Fibroblast of skin of abdomen (primary cell): ENCODE measurements at places on chromosomes 11 and 22.

GRCh38 chr11:11770921-11771486, 70.8 kb upstream of the USP47 start:
- DNase-seq, result no peak

GRCh38 chr11:63508009-63508408, 2.1 kb downstream of the LGALS12 start:
- DNase-seq, result no peak

DNA sequence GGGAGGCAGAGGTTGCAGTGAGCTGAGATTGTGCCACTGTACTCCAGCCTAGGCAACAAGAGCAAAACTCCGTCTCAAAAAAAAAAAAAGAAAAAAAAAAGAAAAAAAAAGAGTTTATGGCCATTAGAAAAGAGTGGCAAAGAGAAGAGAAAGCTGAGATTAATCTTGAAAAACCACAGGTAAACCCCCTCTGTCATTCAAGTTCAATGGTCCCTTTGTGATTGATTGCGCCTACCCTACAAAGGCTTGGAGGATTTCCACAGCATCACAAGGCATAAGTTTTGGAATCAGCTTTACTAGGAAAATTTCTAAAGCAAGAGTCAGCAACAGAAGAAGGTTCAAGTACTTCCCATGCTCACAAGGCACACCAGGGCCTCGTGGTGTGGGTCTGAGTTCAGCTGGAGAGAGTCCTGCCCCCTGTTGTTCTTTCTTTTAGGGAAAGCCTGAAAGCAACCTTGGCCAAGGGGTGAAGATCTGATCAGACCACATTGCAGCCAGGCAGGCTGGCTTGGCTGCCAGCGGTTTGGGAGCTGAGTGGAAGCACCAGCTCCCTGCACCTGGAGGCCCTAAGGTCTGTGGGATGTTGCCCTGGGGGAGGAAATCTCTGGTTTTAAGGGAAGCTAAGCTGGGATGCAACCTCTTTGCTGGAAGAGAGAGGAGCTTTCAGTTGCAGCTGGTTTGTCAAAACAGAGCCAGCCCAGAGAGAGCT, 41.8 kb downstream of the SLN start:
- DNase-seq, result no peak

- no peak for DNase-seq
Measured at GRCh38 chr22:32574958-32575910, 100.6 kb downstream of the FBXO7 start.

DNA sequence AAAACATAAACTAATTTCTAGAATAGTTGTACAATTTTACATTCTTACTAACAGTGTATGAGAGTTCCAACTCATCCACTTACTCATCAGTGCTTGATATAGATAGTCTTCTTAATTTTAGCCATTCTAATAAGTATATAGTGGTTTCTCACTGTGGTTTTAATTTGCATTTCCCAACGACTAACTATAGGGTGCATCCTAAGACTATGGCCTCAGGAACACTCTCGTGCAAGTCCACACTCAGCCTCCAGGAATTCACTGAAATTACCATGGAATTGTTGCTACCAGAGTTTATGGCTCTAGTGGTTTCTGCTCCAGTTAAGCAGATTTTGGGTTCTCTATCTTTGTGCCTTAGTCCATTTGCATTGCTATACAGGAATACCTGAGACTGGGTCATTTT, 60.1 kb upstream of the GUCY1A2 start:
- peak; percentile 4 for DNase-seq

DNA sequence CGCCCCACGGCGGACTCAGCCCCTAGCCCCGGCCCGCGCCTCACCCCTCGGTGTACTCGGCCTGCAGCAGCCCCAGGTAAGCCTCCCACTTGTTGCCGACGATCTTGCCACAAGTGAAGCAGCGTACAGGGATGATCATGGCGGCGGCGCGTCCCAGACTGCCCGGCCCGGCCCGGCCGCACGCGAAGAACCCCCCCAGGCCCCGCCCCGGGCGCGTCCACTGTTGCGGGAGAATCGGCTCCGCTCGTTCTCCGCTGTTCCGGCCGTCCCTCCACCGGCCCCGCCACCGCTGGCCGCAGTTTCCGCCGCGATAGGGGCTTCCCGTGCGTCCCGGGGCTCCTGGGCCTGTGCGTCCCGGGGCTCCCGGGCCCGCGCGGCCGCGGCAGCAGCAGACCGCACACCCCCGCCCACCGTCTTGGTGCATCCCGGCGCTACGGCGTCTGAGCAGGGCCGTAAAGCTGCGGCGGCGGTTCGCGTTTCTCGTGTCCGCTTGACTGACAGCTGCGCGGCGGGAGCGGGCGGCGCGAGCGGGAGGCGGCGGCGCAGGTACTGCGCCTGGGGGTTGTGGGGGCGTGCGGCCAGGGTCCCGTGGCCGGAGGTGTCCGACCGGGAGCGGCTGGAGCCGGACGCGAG, at the start of the genes POLR2L and TSPAN4:
POLR2L (minus strand) TSS at position 160 of the 633 bp plus-strand sequence; CDS start at position 139, 21 bp downstream.
TSPAN4 (plus strand) TSS at position 483 of the 633 bp plus-strand sequence. CDS start 7,453 bp downstream, outside the sequence.
- peak; percentile 89 for DNase-seq

- peak; percentile 34 for DNase-seq
Measured at GRCh38 chr11:114081641-114082414, 22.3 kb downstream of the ZBTB16 start.

DNA sequence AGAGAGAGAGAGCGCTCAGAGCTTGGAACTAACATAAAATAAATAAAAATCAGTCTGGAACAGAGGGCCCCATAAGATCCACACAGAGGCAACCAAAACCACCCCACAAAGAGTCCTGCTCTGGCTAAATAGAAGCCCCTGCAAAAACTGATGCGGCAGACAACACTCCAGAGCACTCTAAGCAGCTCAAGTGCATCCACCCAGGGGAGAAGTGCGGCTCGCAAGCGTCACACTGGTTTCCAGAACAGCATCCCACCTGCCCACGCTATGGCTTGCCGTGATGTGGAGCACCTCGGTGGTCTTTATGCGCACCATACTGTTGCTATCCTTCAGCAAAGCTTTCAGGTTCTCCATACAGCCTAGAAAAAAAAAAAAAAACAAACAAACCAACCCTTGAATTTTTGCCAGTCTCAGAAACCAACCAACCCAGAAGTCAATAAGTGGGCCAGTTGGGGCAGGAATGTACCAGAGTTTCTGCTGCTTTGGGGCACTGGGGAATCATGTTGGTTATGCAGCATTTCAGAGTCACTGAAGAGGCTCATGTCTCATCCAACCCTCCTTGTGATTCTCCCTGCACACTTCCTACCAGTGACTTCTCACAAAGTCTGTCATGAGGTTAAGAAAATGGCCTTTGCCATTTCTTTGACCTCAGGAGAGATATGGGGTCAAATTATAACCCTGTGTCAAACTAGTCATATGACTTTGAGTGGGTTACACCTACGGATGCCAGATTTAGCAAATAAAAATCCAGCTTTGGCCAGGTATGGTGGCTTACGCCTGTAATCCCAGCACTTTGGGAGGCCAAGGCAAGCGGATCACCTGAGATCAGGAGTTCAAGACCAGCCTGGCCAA, 3.0 kb downstream of the RSPH14 start:
- no peak for DNase-seq

DNA sequence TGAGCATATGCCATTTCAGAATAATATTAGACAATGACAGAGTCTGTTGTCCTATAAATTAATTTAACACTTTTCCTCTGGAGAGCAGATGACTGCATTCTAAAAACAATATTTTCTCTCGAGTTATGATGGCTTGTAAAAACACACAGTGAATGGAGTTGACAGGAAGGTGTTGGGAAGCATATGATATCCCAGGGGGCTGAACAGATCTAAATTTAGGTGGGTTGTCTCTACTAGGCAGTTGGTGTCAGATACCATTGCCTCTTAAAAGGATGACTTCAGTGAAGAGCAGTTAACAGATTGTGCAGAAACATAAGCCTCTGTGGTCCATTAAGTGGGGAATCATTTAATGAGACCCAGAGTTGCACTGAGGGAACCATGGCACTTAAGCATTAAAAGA, 30.7 kb downstream of the SVIP start:
- no peak for DNase-seq

DNA sequence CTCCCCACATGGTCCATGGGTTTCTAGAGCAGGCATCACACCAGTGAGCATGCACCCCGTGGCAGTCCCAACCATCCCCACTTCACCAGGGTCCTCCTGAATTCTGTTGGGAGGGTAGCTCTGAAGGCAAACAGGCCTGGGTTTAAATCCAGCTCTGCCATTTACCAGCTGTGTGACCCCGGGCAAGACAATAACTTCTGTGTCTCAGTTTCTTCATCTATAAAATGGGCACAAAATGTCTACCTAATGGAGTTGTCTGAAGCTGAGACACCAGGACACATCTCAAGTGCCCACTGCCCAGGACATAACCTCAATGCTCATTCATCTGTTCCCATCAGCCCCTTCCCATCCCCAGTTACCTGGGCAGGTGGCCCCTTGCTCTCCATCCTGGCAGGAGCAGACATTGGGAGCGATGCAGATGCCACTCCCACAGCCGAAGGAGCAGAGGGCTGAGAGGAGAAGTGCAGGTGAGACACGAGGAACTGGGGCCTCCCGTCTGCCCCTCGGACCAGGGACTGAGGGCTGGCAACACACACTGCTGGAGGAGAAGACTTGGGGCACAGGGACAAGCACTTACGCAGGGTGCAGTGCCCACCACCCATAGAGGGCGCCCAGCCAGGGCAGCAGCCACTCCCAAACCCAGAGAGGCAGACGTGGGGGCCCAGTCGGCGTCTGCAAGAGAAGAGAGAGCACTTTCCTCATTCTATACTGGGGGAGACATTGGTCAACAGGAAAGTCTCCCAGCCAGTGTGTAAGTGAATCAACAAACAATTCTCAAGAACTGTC, 4.0 kb downstream of the VWCE start:
- DNase-seq, result no peak

- DNase-seq, result no peak
Measured at GRCh38 chr11:95229993-95230809, 801 bp downstream of the SESN3 start.

DNA sequence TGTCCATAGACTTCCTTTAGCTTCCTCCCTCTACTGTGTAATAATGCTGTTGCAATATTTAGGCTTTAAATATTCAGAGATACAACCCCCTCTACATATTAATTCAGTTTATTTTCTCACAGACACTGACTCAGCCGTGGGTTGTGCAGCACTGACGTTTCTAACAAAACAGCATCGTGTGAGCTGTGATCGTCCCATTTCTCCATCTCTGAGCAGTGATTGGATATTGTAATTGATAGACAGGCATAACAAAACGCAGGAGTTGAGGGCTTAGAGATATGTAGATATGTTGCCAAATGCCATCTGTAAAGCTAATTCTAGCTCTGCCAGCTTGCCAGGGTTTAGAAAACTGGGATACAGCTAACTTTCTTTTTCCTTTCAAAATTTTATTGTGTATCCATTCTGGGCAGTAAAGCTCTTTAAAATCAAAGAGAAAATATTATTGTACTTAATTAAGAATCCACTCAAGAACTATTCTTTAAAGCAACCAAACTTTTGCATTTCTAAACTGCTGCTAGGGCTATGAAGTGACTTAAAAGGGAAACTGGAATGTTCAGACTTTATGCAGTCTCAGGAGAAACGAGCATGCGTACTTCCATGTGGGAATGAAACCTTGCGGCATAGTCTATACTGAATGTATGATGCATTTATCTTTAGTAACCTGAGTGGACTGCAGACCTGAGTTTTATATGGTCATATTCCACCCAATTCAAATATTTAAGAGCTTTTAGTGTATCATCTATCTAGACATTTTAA, 22.7 kb downstream of the BTBD10 start:
- DNase-seq, result peak; percentile 88

DNA sequence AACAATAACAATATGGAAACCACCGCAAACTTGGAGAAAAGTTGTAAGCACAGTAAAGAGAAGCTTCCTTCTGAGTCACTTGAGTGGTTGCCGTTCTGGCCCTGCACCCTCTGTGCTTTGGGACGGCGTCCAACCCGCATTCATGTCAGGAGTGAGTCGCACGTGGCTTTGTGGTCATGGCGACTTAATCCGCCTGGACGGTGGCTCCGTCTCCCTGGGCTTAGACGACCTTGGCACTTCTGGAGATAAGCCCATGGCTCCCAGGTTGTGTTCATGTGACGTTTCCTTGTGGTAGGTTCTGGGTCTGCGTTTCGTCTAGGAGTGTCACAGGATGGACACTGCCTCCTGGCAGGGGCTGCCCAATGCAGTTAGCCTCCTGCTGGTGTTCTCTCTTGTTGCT, 40.5 kb downstream of the TPCN2 start:
- DNase-seq, result peak; percentile 84

GRCh38 chr11:116294630-116295029, 478.2 kb downstream of the BUD13 start:
- DNase-seq, result peak; percentile 48

- DNase-seq, result peak; percentile 9
Measured at GRCh38 chr11:45182902-45183301, 36.5 kb downstream of the PRDM11 start.
